ENCODE measurements at places on chromosomes 7 and 10. TPM values are rescaled to one million over a fixed set of nuclear protein-coding genes. Genes with fewer than 3 reads are reported as not detected.

DENND2A gene
- 26.4 TPM for total RNA-seq

- DNase-seq = no peak
Observed at GRCh38 chr7:148814922-148815559, 69.0 kb downstream of the EZH2 start.

- DNase-seq = no peak
Observed at GRCh38 chr10:118501637-118502440, 93.6 kb downstream of the PRLHR start.

DNA sequence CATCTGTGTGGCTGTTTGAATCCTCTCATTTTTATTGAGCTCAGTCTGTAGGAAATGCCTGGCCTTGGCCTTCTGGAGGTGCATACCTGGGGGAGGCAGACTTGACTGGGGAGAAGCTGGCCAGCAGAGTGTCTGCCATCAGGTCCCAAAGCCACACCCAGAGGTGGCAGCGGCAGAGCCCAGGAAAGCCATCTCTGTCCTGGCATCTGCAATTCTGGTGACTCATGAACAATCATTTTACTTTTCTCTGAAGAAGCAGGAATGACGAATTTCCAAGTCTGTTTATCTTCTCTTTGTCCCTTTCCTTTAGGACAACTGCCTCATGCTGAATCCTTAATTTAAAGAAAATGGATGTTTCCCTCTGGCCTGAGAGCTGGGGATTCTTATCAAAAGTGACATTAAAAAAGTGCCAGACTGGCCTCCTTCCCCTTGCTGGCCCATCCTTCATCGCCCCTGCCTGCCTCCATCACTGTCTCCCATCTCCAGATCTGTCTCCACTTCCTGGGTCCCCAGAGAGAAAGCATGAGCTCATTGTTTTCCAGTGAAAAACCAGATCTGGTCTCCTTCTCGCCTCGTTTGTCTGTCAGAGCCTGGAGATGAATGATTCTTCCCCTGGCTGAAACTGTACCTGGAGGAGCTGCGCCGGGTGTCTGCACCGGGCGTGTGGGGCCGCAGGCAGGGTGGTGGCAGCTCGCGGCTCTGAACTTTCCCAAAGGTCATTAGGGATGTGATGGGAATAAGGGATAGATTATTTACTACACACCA is 124.5 kb downstream of the TMEM178B start:
- DNase-seq = no peak

GRCh38 chr10:46006219-46006618 is 24.2 kb downstream of the NCOA4 start:
- no peak for DNase-seq

GRCh38 chr10:114404171-114405010 is at the start of gene AFAP1L2:
Gene AFAP1L2, minus strand, starts transcription at chr10:114404502. Its CDS starts 47 bp downstream, at chr10:114404455.
- no peak for DNase-seq

- DNase-seq = no peak
Observed at GRCh38 chr10:111989136-111989911, 194.2 kb downstream of the GPAM start.

All from posterior vena cava (tissue), 2 donors.